ENCODE measurements at places on chromosomes 12 and 14.

DNA sequence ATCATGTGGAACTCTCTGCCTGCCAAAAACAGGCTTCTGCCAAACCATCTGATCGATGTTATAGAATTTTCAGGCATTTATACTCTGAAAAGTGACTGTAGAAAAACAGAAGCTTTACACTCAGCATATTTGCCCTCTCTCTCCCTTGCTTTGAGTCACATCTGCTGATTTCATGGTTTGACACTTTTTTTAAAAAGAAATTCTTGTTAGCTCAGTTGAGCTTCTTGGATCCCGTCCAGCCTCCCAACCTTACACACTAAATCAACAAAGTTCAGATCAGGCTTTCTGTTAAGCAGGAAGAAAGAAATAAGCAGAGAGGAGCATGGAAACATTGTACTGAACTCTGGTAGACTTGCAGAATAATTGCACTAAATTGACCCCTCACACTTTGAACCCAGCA, 193.6 kb upstream of the SEL1L start:
- no peak for DNase-seq

DNA sequence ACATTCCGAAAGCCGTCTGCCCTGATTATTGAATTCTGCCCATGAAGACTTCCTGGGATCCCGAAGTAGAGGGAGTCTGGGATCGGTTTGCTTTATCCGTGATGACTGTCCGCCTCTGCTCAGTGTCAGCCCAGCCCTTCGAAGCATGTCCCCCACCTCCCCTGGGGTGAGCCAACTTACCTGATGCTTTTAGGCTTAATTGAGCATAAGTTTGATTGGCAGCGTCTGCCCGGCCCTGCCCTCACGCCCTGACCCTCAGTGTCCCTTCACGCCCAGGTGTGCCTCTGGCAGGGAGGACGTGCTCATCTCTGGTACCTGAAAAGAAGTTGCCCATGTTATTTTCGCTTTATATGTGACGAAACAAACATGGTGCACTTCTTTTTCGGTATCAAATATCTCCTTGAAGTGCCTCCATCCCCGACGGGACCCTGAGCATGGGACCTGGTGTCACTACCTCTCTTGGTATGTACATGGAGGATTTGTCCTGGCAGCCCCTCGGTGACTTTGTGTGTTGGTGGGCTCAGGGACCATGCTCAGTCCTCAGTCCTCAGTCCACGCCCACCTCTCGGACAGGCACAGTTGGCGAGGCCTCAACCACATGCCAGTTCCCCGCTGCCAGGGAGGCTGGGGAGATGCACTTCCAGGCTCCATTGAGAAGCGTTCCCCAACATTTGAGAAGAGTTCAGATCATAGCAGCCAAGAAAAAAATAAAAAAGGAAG, 130.1 kb upstream of the RTL1 start:
- no peak for DNase-seq

GRCh38 chr14:100788517-100788916, 37.4 kb upstream of the MEG3 start:
- no peak for DNase-seq

DNA sequence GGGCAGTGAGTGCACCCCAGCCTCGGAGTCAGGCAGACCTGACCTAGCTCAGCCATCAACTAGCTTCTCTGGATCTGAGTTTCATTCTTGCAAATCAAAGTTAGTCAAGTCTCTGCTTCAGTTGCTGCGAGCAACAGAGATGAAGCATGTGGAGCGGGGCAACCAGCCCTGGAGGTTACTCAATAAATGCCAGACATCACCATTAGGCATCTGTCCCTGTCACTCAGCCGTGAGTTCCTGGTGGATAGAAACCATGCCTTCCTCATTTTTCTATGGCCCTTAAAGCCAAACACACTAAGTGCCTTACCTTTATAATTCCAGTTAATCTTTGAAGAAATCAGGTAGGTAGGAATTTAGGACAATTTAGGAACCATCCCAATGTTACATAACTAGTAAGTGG, 19.3 kb downstream of the RFX4 start:
- DNase-seq, result no peak

GRCh38 chr12:10101042-10101579, 2.3 kb upstream of the CLEC1A start:
- no peak for DNase-seq

GRCh38 chr12:95473231-95473883, 595 bp upstream of the METAP2 start:
- peak; percentile 65 for DNase-seq

DNA sequence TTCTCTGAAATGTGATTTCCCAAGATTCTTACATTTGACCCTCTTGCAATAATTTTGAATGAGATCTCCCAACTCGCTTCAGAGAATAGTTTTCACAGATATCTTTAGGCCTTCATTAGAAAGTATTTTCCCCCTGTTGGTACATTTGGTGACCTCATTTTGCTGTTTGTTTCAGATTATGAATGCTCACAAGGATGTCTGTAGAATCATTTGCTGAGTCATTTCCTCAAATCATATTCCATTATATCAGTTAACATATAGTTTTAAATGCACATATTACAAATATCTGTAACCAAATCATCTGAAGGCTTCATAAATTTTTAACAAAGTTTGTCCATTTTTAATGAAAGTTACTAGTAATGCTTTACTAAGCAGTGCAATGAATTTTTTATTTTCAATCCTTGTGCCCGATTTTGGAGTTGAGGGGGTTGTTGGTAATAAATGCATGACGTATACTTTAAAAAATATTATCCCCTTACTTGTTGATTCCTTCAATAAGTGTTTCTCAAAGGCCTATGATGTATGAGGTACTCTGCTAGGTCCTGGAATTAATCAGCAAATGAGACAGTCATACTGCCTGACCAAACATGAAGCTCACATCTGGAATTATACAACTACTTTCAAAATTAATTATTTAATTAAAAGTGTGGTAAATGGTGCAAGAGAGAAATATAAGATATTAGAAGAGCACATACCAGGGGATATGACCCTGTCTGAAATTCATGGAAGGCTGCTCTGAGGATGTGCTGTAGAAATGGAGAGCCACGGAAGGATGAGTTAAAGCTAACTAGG, 126.9 kb upstream of the RAP1B start:
- peak; percentile 19 for DNase-seq

DNA sequence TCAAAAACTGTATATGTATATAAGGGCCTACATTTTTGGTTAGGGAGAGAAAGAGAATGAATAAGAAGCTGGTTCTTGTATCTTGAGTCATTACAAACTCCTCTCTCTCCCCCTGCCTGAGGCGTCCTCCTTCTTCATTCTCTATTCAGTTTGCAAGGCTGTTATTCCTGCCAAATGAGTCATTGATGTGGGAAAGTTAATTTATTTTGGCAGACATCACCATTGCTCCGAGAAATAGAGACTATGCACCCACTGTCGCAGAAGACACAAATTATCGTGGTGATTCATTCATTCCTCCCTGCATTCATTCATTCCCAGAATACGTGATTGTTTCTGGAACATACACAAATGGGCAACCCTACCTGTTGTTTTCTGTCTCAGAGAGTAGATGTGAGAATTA, 112.5 kb upstream of the MED13L start:
- no peak for DNase-seq

GRCh38 chr14:101124815-101125214, 221.3 kb upstream of the RTL1 start:
- no peak for DNase-seq

DNA sequence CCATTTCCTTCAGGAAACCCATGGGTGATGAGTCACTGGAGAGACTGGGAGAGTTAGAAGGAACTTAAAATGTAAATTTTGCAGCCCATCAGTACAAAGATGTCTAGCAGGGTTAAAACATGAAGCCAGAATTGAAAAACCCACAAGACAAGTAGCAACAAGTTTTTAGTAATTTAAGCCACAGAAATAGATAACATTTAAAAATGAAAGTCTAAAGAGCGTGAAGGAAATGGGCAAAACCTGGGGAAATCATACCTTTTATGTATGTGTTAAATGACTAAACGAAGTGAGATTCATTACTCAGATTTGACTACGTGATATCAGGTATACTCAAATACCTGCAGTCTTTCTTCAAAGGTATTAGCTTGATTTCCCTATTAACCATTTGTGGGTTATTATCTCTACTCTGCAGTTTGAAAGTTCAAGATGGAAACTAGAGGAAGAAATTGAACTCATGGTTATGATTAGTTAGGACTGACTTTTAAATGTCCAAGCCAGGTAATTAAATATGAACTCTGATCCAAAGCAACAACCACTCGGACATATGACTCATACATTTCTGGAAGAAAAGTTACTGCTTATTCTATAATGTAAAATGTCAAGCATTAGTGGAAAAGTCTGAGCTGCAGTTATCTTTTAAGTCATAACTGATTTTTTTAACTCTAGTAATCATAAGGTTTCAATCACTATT, 84.1 kb downstream of the ITPR2 start:
- DNase-seq, result no peak

- DNase-seq, result no peak
These were observed 6.4 kb upstream of the SLC48A1 start for GRCh38 chr12:47766502-47767215.

DNA sequence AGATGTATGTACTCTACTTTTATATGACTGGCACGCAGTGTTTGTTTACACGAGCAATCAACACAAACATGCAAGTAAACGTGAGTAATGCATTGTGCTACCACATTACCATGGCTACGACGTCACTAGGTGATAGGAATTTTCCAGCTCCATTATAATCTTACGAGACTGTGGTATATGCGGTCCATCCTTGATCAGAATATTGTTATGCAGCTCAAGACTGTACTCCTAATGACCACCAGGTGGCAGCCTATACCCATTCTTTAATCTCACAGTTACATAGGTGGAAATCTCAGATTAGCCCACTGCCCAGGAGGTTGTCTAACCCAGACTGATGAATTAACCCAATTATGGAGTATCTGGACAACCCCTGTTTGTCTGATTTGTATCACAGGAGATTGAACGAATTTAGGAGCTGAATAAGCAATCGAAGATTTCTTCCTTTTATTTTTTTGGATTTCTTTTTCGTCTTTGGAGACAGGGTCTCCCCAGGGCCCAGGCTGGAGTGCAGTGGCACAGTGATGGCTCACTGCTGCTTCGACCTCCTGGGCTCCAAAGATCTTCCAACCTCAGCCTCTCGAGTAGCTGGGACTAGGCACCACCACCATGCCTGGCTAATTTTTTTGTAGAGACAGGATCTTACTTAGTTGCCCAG, 8.7 kb upstream of the TESPA1 start:
- peak; percentile 61 for DNase-seq

- DNase-seq, result no peak
These were observed 89.4 kb downstream of the ATP23 start for GRCh38 chr12:58030566-58031279.

DNA sequence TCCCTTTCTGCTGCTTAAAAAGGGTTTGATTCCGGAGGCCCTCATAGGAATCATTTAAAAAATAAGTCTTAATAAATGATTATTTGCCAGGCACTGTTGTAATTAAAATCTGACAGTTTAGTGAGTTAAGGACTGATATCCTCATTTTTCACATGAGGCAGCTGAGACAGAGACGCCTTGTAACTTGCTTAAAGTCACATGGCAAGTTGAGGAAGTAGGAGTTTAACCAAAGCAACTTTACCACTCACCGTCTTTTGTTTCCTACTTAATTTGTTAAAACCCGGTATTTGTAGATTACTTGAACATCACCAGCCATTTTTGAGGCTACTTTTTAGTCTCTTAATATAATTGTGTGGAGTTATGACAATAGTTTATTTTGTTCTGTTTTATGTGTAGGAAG, 2.4 kb downstream of the TIGAR start:
- peak; percentile 42 for DNase-seq

DNA sequence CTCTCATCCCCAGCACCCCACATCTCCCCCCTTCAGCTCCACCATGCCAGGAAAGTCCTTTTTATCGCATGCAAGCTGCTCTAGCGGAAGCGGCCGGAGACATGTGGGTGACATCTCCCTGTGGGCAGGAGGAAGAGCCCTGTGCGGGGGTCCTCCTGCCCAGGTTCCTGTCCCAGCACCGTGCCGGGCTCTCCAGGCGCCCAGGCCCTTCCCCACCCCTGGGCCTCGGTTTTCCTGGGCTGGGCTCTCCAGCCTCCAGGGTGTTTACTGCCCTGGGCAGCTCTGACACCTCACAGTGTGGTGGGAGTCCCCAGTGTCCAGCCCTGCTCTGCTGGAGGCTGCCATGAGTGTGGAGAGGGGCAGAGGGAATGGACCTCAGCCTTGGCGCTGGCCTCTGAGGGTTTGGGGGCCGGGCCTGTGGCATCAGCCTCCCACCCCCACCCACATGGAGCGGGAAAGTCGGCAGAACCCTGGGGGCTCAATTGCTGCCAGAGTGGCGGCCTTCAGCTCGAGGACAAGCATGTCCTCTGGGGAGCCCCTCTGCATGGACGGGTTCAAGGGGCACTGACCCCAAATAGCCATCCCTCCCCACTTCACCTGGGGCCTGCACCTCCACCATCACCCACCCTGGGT, 16.9 kb downstream of the ASPG start:
- no peak for DNase-seq

DNA sequence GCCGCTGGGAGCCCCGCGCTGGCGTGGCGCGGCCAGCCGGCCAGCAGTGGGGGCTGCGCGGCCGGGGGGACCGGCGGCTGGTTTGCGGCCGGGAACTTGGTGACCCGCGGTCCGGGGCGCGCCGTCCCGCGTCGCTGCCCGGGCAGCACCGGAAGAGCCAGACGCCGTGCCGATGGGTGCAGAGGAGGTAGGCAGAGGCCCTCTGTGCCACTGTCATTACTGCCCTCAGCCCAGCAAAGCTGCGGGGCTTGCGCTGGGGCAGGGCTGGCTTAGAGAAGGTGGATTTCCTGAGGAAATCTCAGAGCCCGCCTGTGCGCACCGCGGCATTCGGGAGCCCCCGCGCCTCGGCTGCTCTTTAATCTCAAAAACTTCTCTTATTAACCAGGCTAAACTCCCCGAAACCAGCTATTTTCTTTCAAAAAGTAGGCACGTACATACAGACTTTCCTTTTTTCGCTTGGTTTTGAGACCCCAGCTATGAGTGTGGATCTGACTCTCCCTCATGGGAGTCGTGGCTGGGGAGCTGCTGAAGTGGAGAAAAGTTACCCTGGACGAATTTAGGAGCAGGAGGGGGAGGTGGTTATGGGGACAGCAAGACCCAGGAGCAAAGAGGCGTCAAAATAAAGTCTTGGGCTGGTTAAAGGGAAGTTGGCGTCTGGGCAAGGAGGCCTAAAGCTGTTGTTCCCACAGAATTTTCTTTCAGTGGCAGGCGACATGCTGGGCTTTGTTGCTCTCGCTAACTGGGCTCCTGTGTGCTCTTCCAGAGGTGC, 802 bp downstream of the SUSD6 start:
- DNase-seq, result peak; percentile 72

DNA sequence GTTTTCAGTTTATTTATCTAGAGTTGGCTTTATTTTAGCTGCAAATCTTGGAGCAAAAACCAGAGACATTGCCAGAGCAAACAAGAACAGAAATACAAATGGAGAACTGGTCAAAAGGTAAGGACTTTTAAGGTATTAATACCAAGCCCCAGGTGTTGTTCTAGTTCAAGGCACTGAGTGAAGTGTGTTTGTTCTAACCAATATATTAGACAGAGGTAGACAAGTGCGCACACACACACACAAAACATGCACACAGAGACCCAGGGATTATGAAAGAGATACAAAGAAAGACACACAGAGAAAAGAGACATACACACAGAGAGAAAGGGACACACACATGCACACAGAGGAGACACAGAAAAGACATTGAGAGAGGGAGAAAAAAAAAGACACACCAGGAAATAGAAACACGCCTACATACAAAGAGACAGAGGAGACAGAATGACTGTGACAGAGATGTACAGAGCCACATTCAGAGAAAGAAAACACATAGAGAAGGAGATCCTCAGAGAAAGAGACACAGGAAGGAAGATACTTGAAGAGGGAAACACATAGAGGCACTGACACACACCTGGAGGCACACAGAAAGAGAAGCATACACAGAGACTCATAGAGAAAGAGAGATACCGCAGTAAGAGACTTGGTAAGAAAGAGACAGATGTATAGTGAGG, 50.2 kb downstream of the MIPOL1 start:
- DNase-seq, result no peak

GRCh38 chr12:21697904-21698630, 40.4 kb upstream of the LDHB start:
- no peak for DNase-seq

All from suppressor macrophage (primary cell).